NCI-H774 (cell line): ENCODE measurements at places on chromosomes 16 and 17.
A peak's percentile ranks its signal among the peaks of the same experiment; 100 is the strongest.

DNA sequence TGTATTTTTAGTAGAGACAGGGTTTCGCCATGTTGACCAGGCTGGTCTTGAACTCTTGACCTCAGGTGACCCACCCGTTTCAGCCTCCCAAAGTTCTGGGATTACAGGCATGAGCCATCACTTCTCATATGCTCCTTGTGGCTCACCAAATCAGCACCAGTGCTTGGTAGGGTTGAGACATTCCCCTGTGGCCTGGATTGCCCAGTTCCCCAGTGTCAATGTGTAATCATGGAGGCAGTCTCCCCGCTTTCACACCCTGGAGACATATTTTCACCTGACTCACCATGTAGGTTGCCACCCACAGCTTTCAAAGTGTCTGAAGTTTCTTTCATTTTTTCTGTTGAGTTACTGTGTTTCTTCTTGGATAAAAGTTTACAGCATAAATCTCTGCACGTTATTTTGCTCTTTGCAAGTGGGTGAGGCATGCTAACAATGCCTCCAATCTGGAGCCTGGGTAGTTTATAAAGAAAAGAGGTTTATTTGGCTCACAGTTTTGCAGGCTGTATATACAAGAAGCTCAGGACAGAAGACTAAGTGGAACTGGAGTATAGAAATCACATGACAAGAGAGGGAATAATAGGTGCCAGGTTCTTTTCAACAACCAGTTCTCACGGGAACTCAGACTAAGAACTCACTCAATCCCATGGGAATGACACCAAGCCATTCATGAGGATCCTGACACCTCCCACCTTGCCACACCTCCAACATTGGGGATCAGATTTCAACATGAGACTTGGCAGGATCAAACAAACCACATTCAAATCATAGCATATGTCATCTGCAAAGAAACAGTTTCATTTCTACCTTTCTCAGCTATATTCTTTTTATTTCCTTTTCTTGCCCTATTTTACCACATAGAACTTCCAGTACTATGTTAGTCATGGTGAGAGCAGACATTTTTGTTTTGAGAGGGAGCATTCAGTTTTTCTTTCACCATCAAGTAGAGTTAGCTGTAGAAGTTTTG, 113.2 kb downstream of the PHKB start:
- DNase-seq, result no peak

DNA sequence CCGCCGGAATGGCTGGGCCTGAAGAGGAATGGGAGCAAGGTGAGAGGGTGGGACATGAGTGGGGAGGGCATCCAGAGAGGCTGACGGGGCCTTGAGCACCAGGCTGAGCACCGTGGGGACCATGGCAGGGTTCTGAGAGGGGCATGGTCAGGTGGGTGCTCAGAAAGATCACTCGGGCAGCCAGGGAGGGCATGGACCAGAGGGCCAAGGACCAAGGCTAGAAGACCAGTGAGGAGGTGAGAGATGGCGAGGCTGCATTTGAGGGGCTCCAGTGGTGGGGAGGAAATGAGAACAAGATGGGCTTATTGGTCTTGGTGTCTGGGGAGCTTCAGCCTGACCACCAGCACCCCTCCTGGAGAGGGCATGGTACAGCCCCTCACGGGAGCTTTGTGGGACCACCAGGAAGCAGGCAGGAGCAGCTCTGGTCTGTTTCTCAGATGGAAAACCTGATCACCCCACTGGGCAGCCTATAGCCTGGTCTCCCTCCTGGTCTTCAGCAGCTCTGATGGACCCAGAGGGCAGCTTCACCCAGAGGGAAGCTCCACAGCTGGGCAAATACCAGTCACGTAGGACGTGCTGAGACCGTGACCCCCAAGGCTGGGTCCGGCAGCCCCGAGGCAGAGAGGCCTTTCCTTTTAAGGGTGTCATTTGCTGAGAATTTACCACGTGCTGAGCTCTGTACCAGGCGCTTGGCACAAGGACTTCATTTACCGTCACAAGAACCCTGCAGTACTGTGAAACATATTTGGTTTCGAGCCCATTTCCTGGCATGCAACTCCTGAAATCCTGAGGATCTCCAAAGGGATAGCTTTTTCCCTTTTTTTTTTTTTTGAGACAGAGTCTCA, 11.4 kb upstream of the NCBP3 start:
- no peak for DNase-seq

- DNase-seq, result no peak
Measured at GRCh38 chr16:73735954-73736353, 560.7 kb upstream of the PSMD7 start.

- no peak for DNase-seq
Measured at GRCh38 chr17:38575781-38576180, 30.0 kb downstream of the SRCIN1 start.

DNA sequence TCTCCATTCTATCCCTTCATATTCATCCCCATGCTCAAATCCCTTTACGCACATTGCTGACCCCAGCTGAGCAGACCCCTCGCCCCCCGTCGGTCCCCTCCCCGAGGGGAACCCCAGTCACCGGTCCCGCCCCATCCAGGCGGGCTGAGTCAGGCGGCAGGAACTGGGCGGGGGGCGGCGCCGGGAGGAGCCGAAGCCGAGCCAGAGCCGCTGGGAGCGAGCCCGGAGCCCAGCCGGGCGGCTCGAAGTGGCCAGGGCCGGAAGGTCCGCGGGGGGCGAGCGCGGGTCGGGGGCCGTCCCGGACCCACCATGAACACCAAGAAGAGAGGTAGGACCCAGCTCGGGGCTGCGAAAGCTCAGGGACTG, 8.6 kb downstream of the RIPOR1 start:
- no peak for DNase-seq

DNA sequence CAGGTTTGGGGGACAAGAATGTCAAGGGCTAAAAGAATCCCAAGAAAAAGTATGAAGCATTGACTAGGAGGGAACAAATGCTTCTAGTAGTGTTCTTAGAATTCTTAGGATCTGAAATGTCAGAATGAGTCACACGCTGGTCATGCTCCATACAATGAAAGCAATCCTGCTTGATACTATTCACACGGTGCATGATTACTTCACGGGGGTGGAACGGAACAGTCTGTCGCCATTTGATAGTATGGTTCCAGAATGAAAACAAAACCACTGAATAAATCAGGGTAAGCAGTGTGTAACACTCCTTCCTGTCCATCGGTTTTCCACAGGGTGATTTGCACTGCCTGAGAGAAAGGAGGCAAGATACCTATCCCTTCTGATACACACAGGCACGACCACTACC, 22.9 kb upstream of the YWHAE start:
- no peak for DNase-seq

DNA sequence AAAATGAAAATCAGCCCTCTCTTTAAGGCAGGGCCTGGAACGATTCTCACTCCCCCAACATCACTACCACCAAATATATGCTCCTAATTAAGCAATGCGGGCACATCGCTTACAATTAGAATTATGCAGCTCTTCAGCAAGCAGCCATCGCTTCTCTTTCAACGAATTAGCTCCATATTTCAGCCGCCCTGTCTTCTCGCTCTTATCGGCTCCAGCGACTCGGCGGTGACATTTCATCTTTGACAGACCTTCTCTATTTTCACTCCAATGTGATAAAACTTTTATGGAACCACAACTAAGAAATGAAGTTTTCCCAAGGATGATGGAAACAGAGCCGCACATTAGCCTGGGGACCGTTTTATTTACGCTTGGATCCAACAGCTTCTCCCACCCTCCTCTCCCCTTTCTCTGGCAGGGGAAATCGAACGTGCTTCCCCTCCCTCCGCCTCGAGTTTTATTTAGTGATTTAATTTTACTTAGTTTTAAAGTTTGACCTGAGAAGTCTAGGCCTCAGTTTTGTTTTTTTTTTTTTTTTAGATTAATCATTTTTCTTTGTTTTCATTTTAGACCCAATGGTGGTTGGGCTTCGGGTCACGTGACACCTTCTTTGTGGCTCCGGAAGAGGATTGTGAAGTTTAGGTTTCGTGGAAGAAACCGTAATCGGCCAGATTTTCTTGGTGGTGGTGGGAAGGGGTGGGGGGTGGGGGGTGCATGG, 3.1 kb upstream of the HOXB2 start:
- peak; percentile 80 for DNase-seq

GRCh38 chr16:9134739-9135138, 43.3 kb downstream of the HAPSTR1 start:
- no peak for DNase-seq

- DNase-seq, result no peak
Measured at GRCh38 chr16:79757968-79758367, 157.4 kb upstream of the MAF start.

DNA sequence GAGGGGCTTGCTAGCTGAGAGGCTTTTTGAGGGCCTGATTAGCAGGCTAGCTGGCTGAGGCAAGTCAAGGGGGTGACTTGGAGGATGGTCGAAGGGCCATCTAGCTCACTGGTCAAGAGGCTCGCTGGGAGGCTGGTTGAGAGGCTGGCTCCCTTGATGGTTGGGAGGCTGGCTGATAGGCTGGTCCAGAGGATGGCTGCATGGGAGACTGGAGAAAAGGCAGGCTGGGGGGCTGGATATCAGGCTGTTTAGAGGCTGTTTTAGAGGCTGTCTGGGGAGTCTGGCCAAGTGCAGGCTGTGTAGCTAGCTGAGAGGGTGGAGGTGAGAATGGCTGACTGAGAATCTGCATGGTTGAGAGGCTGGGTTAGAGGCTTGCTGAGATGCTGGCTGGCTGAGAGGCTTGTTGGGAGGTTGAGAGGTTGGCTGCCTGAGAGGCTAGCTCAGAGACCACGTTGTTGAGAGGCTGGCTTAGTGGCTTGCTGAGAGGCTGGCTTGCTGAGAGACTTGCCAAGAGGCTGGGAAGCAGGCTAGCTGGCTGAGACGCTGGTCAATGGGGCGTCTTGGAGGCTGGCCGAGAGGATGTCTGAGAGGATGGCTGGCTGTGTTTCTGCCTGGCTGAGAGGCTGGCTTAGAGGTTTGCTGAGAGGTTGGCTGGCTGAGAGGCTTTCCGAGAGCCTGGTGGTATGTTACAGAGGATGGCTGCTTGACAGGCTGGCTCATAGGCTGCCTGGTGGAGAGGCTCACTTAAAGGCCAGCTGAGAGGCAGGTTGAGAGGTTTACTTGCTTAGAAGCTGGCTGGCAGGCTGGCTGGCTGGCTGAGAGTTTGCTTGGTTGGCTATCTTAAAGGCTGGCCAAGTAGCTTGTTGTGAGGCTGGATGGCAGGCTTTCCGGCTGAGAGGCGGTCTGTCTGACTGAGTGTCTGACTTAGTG, 36.6 kb upstream of the ACSM2B start:
- no peak for DNase-seq

DNA sequence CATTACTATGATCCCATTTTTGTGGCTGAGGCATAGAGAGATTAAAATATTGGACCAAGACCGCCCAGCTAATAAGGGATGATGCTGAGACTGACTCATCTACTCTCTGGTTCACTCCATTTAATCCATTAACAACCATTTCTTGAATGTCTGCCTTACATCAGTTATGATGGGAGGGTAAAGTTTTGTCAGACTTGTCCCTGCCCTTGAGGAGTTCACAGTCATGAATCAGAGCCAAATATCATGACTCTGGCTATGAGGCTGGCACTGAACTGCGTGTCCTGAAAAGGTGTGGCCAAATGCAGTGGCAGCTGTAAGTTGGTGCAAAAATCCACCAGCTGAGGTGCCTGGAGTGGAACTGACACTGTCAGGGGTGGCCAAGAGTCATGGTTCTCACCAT, 35.0 kb upstream of the MAF start:
- DNase-seq, result no peak

DNA sequence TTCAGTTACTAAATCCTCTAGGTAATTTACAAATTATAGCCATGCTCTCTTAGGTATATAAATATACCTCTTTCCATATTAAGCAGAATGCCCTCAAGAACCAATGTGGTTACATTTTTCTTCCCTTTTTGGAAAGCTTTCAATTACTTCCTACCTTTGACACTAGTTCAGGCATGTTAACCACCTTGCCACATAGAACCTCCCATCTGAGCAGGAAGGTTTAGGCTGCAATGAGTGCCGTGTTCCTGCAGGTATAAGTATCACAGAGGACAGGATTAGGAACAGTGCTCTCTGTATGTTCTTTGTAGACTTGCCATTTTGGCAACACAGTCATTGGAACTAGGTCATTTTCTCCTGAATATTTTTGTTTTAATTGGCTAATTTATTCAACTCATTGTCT, 20.1 kb downstream of the KRT25 start:
- no peak for DNase-seq
